ENCODE measurements at places on chromosomes 13 and 19.
A peak's percentile ranks its signal among the peaks of the same experiment; 100 is the strongest.

DNA sequence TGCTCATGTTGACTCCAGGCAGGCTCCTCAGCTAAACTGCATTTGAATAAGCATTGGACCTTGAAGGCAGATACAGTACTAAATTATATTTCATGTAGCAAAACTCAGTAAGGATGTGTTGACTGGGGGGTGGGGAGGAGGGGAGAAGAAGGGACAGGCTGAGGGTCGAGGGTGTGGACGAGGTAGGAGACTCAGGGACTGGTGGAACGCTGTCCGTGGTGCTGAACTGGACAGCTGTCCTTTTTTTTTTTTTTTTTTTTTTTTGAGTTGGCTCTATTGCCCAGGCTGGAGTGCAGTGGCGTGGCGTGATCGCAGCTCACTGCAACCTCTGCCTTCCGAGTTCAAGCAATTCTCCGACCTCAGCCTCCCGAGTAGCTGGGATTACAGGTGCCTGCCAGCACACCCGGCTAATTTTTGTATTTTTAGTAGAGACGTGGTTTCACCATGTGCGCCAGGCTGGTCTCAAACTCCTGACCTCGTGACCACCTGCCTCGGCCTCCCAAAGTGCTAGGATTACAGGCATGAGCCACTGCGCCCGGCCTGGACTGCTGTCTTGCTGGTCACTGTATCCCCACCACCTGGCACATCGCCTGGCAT lies 33.2 kb upstream of the CASP14 start:
- no peak for DNase-seq

DNA sequence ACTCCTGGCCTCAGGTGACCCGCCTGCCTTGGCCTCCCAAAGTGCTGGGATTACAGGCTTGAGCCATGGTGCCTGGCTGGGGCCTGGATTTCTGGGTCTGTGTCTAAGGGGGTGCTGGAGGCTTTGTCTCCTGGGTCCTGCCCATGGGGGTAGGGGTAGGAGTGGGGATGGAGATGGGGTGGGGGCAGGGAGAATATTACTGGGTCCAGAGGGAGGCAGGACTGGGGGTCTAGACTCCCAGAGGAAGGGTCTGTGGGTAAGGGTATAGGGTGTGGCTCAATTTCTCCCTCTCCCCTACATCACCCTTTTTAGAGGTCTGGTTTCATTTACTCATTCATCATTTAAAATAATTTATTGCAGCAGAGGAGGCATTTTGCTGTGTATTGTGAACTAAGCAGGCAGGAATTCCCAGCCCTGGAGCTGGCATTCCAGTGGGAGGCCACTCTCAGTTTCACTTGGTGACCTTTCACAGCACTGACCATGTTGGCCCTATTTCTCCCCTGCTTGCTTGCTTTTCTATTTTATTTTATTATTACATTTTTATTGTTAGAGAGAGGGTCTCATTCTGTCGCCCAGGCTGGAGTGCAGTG lies 810 bp upstream of the NFKBID start:
- DNase-seq, result no peak

GRCh38 chr13:20826301-20826700 lies 52.5 kb upstream of the EEF1AKMT1 start:
- DNase-seq, result no peak

GRCh38 chr13:24615114-24615513 lies 65.1 kb upstream of the ATP12A start:
- no peak for DNase-seq

DNA sequence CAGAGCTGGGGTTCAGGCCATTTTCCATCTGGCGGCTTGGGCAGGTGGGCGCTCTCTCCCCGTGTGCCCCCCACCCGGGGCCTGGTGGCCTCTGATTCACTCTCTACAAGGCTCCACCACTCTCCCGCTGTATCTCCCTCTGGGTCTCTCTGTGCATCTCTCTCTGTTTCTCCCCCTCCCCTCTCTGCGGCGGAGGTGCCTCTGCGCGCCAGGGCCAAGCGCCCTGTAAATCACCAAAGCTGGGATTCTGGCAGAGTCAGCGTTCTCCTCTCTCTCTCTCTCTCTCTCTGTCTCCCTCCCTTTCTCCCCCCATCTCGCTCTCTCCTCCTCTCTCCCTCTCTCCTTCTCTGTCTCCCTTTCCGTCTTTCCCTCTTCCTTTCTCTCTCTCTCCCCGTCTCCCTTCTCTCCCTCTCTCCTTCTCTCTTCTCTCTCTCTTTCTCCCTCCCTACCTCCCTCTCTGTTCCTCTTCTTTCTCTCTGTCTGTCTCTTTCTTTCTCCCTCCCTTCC lies 3.9 kb downstream of the NFIC start:
- DNase-seq, result no peak

DNA sequence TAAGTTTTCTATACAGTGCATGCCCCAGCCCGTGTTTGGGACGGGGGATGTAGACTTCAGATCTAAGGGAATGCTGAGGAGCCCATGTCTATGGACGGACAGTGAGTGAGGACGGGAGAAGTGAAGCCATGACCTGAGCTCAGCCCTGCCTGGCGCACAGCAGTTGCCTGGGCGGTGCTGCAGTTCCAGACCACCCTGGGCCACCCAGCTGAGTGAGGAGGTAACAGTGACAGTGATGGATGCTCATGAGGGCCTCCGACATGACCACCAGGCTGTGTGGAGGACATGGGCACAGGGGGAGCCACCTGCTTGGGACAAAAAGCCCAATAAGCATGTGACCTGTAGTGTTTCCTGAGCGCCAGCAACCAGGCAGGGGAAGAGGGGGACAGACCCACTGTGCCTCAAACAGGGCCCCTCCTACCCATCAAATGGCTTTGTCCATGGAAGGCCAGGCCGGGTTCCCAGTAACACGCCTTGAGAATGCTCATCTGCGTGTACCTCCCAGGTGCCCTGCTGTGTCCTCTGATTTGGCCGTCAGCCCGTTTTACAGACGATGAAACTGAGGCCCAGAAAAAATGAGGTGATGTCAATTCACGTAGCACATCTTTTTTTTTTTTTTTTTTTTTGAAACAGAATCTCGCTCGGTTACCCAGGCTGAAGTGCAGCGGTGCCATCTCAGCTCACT lies 22.6 kb downstream of the NOSIP start:
- DNase-seq, result no peak

- peak; percentile 32 for DNase-seq
These were observed 547 bp downstream of the ABCC4 start for GRCh38 chr13:95300625-95301182.

DNA sequence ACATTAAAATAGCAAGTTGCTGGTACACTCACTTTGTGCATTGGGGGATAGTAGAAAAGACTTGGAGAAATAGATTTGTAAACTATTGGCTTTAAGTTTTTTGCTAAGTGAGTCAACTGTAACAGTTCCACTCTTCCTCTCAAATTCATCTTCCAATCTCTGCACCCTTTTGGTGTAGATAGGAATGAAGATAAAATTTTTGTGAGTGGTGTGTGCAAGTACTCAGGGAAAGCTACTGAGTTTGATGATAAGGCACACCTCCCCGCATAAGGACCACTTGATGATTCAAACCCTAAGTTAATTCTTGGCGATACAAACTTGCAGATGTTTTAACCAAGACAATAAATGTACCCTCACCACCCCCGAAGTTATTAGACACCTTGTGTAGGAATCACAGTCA lies 168.3 kb upstream of the SLITRK1 start:
- no peak for DNase-seq
